COR-L47 (cell line): ENCODE measurements at places on chromosomes 1 and 21.

GRCh38 chr1:221794935-221795334, 53.0 kb upstream of the DUSP10 start:
- DNase-seq: no peak

- DNase-seq: no peak
Observed at GRCh38 chr1:56824271-56824670, 5.1 kb upstream of the FYB2 start.

GRCh38 chr1:203117611-203118575, 9.6 kb upstream of the ADORA1 start:
- peak; percentile 57 for DNase-seq

DNA sequence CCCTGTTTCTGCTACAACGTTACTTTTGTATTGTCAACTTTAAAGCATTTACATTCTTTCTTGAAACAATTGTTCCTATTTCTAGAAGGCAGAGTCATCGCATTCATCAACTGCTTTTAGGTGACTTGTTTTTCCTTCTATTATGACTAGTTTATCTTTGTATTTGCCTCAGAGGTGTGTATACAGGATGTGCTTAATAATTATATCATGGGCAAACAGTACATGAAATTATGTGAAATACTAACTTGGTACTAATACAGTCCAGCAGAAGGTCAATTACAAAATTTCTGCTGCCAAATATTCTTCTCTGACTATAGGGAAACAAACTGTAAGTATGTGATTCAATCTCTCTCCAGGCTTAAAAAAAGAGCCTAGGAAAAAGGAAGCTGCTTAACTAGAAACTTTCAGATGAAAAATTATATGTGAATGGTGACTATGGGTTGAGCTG, 101.6 kb downstream of the C4BPA start:
- DNase-seq: no peak

DNA sequence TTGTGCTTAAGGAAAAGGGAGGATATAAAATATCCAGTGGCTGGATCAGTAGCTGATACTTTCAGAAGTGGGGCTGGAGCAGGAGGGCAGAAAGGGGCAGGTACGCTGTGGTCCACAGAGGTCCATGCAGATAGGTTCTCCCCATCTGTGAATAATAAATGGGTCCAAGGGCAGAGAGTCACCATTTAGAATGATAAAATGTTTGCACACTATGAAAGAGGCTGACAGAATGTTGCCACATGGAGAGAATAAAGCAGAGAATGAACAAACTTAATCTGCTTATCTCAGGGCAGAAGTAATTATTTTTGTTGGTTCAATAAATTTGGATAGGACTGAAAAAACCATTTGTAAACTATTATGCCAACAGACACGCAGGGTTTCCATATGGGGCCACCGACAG, 16.6 kb upstream of the ADAM30 start:
- DNase-seq: no peak

GRCh38 chr1:110057963-110058518, 12.4 kb downstream of the ALX3 start:
- DNase-seq: no peak

DNA sequence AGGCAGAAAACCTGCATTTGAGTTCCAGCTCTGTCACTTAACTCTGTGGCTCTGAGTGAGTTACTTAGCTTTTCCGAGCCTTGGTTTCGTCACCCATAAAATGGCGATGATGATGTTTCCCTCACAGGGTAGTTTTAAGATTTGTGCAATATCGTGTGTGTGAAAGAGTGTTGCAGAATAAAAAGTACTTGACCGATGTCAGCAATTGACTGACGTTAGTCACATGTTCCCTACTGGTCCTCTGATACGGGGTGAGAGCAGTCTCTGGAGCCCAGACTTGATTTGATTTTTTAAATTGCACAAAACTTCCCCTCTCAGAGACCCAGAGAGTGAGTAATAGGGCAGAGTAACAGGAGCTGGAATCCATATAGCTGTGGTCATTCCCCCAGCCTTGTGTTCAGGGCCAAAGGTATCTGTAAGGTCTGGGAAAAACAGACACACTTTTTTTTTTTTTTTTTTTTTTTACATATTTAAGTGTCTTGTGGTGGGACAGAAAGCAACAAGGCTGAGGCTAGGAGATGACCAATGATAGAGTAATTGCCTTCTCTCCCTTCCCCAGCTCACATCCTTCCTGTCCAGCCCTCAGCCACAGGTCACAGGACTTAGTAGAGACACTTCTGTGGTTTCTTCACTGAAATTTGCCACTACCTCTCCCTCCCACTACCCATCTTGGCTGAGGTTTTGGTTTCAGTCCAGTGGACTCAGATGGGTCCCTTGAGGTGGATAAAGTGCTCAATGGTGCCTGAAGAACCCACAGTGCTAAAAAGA, 2.0 kb downstream of the FCER1G start:
- DNase-seq: no peak

GRCh38 chr21:40754466-40754865, 92.5 kb downstream of the DSCAM start:
- DNase-seq: no peak
